Inflammatory macrophage (primary cell): ENCODE measurements at places on chromosomes 13 and 19.

GRCh38 chr19:32404213-32404932 lies 1.2 kb upstream of the DPY19L3 start:
- DNase-seq, result no peak

GRCh38 chr19:8638078-8638619 lies 7.7 kb downstream of the NFILZ start:
- DNase-seq, result peak; percentile 84

DNA sequence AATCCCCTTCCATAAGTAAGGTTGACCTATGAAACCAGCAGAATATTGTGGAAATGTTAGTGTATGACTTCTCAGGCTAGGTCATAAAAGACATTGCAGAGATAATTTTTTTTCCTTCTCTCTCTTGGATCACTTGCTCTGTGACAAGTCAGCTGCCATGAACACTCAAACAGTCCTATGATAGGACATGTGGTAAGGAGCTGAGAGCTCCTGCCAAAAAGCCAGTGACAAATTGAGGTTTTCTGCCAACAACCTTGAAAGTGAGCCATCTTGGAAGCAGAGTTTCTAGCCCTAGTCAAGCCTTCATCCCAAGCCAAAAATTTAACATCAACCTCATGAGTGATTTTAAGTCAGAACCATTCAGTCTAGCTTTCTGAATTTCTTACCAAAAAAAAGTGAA lies 270.9 kb upstream of the NBEA start:
- DNase-seq, result no peak

DNA sequence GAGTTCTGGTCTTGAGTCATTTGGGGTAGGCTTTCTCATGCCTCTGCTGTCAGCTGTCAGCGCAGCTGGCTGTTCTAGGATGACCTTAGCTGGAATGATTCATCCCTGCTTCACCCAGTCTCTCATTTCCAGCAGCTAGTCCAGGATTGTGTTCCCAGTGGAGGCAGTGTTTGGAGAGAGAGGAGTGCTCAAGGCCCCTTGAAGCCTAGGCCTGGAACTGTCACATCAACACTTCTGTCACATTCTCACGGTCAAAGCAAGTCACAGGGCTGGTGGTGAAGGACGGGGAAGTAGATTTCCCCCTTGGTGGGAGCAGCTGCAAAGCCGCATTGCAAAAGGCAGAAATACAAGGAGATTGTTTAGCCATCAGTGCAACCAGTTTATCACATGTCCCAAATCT lies 15.2 kb downstream of the TPT1 start:
- peak; percentile 84 for DNase-seq

GRCh38 chr13:107339209-107339608 lies 771.3 kb upstream of the ARGLU1 start:
- DNase-seq, result no peak

DNA sequence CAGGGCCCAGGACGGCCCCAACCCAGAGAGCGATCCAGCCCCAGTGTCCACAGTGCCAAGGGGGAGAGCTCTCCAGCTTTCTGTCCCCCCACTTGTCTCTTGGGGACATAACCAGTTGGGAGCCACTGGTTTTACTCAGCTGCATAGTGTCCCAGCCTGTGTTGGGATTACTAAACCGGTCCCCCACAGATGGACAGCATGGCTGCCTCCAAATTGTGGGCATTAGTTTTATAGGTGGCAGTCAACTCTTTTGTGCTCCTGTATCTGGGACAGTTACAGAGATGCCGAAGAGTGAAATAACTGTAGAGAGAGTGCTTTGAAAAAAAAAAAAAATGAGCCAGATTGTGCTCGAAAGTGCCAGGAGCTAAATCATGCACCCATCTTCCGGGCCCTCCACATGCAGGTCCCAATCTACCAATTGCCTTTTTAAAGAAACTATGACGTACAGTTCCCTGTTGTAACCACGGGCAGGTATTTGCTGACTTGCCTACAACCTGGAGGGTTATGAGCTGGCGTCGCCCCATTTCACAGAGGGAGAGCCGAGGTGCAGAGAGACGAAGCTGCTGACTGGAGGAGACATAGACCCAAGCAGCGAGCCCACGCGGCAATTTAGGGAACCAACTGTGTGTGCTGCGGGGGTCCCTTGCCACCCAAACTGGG lies 2.4 kb upstream of the NFIC start:
- DNase-seq, result no peak

- DNase-seq, result no peak
These were observed 203.5 kb upstream of the UBL3 start for GRCh38 chr13:30053939-30054338.

DNA sequence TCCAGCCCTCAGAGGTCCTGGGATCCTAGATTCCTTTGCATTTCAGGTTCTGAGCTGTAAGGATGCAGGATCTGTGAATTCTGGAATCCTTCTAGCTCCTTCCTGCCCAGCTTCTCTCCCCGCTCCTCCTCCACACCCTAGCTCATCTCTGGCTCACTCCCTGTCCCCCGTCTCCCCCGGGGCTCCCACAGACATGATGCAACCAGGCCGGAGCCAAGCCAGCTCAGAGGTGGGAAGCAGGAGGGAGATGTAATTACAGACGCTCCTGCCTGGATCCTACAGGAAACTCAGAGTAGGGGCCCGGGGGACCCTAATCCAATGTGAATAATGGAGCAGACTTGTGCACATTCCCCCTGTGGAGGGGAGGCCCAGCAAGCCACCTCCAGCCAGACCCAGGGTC lies 4.5 kb downstream of the GNG8 start:
- DNase-seq, result no peak

GRCh38 chr13:19597523-19597922 lies 35.9 kb upstream of the MPHOSPH8 start:
- no peak for DNase-seq

DNA sequence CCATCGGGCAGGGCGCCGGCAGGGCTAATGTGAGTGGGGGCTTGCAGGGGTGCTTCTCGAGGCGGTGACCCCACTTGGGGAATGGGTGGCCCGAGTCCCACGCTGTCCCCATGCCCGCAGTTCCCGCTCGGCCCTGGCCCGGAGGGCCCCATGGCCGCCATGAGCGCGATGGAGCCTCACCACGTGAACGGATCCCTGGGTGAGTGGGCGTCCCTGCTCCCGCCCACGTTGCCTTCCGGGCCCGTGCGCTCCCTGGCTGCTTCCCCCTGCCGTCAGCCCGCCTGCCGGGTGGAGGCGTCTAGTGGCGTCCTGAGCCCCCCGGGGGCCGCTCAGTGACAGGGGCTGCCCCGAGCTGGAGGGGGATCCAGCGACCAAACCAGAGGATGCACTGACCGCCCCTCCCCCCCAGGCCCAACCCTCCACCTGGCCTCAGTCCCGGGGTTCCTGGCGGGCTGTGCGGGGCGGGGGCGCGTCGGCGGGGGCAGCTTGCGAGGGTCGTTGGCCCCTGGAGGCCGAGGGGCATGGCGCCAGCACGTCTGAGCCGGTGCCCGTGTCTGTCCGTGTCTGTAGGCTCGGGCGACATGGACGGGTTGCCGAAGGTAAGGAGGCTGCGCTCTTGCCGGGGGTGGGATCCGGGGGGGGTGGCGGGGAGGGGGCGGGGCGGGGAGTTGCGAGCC lies 4.8 kb downstream of the ISYNA1 start:
- DNase-seq, result peak; percentile 74

DNA sequence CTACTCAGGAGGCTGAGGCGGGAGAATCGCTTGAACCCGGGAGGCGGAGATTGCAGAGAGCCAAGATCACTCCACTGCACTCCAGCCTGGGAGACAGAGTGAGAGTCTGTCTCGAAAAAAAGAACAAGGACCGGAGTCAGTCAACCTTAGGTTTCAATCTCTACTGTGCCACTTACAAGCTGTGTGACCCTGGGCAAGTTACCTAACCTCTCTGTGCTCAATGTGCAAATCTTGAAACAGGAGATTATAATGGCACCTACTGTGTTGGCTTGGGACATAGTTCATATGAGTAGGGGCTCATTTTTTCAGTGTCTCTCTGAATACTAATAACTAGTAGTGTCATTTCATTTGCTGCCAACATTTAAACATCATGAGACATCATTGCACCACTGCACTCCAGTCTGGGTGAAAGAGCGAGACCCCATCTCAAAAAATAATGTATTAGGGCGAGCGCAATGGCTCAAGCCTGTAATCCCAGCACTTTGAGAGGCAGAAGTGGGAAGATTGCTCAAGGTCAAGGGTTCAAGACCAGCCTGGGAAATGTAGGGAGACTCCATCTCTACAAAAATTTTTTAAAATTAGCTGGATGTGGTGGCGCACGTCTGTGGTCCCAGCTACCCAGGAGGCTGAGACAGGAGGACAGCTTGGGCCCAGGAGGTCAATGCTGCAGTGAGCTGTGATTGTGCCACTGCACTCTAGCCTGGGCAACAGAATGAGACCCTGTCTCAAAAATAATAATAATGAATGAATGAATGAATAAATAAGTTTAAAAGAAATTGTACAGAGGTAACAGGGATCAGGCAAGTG lies 5.5 kb downstream of the C3 start:
- no peak for DNase-seq

DNA sequence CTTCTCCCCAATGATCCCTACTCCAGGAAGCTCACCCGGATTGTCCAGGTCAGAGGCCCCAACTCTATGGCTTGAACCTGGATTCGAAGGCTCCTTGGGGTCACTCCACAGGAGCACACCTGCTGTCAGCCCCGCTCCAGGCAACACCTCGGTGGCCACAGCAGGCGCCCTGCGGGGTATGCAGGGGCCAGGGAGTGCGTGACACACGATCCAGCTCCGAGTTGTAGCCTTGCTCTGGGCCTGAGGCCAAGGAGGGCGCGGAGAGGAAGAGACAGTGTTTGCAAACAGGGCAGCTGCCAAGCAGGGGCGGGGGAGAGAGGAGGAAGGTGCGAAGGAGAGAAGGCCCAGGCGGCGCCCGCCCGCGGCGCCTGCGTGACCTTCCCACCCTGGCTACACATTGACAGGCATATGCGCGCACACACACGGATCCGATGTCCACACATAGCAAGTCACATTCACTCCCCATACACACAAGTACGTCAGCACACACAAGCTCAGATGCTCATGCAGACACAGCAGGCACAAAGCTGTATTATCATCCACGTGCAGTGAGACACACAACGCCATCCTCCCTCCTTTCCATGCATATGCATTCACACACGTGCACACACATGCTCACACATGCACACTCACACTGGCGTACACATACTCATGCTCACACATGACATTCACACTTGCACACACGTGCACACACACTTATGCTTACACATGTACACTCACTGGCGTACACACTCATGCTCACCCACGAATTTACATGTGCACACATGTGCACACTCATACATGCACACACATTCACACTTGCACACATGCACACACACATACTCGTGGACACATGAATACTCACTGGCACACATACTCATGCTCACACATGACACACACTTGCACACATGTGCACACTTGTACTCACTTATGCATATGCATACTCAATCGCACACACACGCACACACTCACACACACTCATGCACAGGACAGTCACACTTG lies 10.4 kb downstream of the SBK2 start:
- DNase-seq, result peak; percentile 52

GRCh38 chr19:46426035-46426505 lies 2.7 kb downstream of the PNMA8C start:
- no peak for DNase-seq

DNA sequence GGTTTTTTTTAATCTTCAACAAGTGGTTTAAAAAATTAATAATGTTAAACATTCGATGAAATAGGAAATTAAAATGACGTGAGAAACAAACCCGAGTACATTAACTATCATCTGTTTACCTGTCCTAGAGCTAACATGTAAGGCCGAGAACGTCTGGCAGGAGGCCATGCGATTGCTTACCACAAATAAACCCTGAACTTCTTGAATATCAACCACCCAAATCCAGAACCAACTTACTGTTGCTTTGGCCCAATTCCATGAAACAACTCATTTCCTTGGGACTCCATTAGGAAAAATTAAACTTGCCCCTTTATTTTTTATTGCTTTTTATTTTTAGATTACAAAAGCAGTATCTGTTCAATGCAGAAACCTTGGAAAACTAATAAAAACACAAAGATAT lies 228.9 kb upstream of the IRS2 start:
- no peak for DNase-seq

DNA sequence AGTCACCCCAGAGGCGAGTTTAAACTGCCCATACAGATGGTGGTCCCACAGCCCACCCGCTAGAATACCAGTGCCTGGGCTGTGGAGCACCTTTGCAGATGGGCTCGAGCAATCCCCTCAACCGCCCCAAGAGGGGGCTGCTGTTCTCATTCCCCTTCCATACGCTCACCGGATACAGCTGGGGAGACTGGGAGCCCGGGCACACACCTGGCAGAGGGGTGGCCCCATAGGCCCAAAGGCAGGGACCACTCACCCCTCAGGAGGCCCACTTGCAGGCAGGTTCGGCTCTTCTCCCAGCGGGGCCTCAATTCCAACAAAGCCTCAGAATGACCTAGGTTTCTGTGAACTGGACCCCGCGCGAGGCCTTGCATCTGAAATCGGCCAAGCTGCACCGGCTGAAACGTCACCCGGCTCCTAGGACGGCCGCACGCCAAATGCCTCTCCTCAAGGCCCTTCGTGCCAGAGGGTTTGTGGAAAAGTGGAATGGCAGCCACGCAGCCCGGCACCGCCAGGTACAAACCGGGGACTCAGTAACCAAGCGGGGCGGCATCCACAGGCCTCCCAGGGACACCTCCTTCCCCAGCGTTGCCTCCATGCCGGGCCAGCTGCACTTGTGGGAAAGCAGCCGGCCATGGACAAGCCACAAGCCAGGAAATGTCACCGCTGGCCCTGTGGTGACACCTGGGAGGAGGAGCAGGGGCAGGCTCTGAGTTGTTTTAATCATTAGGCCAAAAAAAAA lies 18.7 kb downstream of the MLLT1 start:
- no peak for DNase-seq

GRCh38 chr13:110173247-110173818 lies 133.6 kb downstream of the COL4A1 start:
- DNase-seq, result no peak

GRCh38 chr13:48506092-48506701 lies 26.7 kb downstream of the RCBTB2 start:
- no peak for DNase-seq

GRCh38 chr19:45564131-45564780 lies 20.3 kb downstream of the OPA3 start:
- DNase-seq, result no peak

GRCh38 chr19:46494146-46494940 lies 1.3 kb downstream of the PNMA8B start:
- no peak for DNase-seq

GRCh38 chr13:26253787-26254582 lies at the start of gene CDK8:
CDK8 (plus strand) TSS chr13:26254129; CDS start chr13:26254642, 513 bp downstream.
- peak; percentile 82 for DNase-seq

- DNase-seq, result no peak
These were observed 11.1 kb downstream of the LMO7 start for GRCh38 chr13:75647126-75647784.

DNA sequence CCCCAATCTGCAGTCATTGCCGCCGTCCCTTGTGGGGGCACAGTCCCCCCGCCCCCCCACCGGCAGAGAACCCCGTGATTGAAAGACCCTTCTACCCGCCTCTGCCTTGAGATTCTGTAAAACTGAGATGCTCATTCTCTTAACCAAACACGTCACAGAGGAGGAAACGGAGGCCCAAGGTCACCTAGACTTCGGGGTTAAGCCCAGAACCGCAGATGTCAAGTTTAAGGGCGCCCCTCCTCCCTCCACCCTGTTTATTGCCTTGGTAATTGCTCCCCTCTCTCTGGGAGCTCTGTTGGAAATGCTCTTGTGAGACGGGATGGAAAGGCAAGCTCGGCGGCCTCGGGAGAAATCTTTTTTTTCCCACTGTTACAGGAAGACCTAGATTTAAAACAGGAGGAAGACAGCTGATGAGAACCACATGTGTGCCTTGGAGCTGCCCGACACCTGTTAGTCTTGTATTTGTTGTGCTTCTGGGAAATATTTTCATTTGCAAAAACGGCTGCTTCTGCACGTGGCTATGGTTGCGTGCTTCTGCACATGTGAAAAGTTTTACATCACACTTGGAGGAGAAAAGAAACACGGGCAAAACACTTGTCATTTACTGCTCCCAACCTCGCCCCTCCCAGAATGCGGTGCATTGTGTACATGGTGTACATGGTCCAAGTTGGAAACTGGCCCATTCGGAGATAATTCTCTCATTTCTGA lies 1.1 kb upstream of the MED26 start:
- peak; percentile 12 for DNase-seq
